ENCODE measurements at places on chromosomes 13 and 19.

- no peak for DNase-seq
Observed at GRCh38 chr13:103625194-103625593, 559.0 kb upstream of the SLC10A2 start.

- no peak for DNase-seq
Observed at GRCh38 chr19:5903056-5903623, 450 bp downstream of the NDUFA11 start.

GRCh38 chr19:40312533-40312932, 27.4 kb upstream of the AKT2 start:
- no peak for DNase-seq

DNA sequence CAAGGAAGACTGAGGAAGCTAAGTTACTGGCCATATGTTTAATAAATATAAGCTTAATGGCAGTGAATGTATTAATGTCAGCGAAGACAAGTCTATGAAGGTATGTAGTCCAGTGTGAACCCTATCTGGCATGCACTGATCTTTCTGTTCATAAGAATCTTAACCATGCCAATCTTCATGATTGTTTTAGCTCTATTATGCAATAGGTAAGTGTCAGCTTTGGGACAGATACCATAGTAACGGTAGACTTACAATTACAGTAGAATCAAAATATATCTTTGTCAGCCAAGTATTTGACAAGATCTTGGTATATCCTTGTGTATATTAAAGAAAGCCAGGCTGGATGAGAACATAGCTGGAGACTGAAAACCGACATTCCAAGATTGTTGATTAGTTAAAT, 428.5 kb downstream of the SPRY2 start:
- DNase-seq: no peak

DNA sequence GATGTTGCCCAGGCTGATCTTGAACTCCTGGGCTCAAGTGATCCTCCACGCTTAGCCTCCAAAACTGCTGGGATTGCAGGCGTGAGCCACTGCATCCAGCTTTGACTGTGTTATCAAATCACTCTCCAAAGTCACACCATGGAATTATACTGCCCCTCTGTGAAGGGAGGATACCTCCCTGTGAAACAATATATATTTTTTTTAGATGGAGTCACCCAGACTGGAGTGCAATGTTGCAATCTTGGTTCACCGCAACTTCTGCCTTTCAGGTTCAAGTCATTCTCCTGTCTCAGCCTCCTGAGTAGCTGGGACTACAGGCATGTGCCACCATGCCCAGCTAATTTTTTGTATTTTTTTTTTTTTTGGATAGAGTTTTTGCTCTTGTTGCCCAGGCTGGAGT, 7.7 kb downstream of the TYK2 start:
- DNase-seq: peak; percentile 69

DNA sequence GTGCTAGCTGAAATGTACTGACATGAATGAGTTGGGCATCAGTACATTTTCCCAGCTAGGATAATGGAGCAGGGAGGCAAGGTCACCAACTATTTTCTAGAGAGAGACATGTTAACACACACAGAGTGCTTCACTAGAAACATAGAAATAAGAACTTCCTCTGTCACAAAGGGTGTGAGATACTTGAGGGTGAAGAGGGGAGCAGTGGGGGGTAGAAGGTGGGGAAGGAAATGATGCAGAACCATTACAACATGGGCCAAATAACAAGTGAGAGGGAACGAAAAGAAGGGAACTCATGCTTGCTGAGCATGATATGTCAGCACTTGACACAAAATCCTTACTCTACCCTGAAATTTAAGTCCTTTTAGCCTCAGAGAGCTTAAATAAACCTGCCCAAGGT, 87.8 kb upstream of the RFC3 start:
- peak; percentile 51 for DNase-seq

- no peak for DNase-seq
Observed at GRCh38 chr19:16074488-16075365, 1.6 kb upstream of the TPM4 start.

DNA sequence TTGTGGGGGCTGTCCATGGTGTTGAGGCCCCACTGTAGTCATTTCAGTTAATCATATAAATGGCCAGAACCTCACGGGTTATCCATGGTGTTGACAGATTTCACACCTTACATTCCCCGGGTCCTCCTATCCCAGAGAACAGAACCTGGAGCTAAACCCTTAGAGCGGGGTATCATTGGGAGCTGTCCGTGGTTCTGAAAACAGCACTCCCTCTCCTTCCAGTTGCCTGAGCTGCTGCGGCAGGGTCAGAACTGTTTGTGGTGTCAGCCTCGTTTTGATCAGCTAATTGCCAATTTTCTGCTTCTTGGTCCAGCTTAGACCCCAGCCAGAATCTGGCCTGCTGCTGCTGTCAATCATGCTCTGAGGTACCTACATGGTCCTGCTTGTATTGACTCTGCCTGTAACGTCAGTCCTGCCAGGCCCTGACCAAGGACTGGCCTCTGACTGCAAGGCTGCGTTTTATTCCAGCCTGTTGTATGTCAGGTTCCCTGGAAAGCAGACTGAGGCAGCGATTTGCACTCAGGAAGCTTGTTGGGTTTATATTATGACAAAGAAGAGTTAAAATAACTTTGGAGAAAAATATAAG, 55.8 kb upstream of the KCTD15 start:
- DNase-seq: no peak

GRCh38 chr19:52722062-52723003, 12.5 kb downstream of the ZNF611 start:
- no peak for DNase-seq

DNA sequence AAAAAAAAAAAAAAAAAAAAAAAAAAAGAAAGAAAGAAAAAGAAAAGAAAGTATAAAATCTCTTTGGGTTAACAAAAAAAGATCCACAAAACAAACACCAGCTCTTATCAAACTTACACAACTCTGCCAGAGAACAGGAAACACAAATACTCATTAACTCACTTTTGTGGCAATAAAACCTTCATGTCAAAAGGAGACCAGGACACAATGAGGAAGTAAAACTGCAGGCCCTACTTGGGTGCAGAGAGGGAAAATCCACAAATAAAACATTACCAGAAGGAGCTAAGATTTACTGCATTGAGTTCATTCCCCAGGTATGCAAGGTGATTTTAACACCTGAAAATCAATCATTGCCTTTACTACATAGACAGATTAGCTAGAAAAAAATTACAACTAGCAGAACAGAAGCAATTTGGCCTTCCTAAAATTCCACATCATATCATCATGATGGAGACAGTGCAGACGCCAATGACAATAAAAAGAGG, 9.6 kb upstream of the CEACAM5 start:
- peak; percentile 49 for DNase-seq

- no peak for DNase-seq
Observed at GRCh38 chr13:41206467-41206866, 12.1 kb upstream of the KBTBD7 start.

- DNase-seq: no peak
Observed at GRCh38 chr13:72556945-72557344, 170.5 kb downstream of the MZT1 start.

DNA sequence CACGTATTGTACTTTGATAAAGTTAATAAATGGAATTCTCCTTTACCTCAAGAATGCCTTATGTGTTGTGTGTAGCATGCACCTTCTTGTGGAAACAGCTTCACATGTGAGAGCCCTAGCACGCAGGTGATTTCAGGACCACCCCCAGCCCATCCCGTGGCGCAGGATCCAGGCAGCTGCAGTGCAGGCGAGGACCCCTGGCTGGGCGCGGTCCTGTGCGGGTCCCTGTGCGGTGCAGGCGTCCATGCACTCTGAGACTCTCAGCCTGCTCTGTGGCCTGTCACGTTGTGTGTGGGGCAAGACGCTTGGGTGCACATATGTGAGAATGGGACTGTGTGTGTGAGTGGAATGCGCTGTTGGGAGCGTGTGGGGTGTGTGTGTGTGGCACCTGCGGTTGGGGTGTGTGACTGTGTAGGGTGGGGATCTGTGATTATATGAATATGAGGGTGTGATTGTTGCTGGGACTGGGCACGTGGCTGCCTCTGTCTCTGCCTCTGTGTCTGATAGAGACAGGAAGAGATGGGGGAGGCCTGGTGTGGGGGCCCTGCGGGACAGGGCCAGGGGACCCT, 30.8 kb downstream of the WTIP start:
- no peak for DNase-seq

DNA sequence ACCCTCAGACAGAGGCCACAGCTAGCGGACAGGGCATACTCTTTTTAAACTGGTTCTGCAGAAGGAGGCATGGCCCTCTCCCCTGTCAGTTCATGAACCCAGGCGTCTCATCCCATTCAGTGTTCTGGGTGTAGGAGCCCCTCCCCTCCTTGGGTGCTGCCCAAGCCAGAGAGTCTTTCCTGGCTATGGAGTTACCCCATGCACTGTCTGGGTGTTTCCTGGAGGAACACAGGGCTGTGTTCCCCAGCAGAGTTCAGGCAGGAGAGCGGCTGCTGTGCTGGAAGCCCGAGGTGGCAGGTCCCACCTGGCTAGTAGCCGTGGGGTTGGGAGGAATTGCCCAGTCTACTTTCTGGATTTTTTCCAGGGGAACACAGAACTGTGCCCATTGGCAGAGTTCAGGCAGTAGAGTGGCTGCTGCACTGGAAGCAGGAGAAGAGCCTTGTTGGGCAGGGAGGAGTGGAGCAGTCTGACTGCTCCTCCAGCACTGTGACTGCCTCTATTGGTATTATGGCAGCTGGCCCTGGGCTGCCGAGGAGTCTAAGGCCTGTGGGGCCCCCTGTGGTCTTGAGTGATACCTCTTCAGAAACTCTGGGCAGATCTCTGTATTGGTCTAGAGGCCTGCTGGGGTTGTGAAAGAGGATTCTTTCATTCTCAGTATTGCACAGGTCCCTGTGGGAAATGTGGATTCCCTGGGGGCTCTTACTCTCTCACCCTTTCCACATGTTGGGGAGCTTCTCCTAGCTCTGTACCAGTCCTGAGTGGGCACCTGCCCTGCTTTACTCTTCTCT, 168.3 kb downstream of the PCDH20 start:
- DNase-seq: no peak

GRCh38 chr19:15893477-15893876, 4.4 kb downstream of the CYP4F2 start:
- no peak for DNase-seq

- DNase-seq: no peak
Observed at GRCh38 chr13:93982179-93982918, 497.1 kb downstream of the DCT start.

DNA sequence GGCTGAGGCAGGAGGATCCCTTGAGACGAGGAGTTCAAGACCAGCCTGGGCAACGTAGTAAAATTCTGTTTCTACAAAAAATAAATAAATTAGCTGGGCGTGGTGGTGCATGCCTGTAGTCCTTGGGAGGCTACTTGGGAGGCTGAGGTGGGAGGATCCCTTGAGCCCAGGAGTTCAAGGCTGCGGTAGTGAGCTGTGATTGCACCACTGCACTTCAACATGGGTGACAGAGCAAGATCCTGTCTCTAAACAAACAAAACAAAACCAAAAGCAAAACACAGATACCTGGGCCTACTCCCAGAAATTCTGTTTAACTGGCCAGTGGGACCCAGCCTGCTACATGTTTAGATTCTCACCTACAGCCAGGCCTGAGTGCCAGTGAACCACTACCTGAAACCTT, 74.6 kb upstream of the MEDAG start:
- no peak for DNase-seq

DNA sequence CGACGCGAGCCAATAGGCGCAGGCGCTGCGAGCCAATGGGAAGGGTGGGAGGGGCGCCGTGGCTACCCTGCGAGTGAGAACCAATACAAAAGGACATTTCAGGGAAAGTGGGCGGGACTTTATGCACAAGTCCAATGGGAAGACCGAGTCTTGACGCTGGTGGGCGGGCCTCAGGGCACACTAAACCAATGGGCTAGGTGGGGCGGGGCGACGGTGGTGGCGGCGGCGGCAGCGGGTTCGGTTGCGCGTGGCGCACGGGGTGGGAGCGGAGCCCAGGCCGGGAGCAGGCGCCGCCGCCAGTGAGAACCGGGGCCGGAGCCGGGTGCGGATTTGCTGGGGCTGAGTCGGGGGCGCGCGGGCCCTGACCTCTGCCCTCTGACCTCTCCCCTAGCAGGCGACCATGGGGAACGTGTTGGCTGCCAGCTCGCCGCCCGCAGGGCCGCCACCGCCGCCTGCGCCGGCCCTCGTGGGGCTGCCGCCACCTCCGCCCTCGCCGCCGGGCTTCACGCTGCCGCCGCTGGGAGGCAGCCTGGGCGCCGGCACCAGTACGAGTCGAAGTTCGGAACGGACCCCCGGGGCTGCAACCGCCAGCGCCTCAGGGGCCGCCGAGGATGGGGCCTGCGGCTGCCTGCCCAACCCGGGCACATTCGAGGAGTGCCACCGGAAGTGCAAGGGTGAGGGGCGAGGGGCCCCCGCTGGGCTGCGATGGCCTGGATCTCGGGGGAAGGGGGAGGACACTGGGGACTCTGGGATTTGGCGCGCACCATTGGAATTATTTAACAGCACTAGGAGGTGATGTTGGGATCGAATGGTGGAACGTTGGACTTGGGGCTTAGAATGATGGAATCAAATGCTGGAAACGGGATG, at the start of gene TOMM40:
Gene TOMM40, plus strand, starts transcription at position 239 of the 867 bp plus-strand sequence. Its CDS starts 162 bp downstream, at position 401.
- DNase-seq: peak; percentile 96

- no peak for DNase-seq
Observed at GRCh38 chr19:50547385-50548190, 20.6 kb downstream of the LRRC4B start.

GRCh38 chr19:32566246-32566830, 14.7 kb upstream of the PDCD5 start:
- no peak for DNase-seq

GRCh38 chr19:46446021-46446420, 17.3 kb upstream of the PNMA8C start:
- DNase-seq: no peak

GRCh38 chr13:18948664-18949488, 232.7 kb downstream of the TUBA3C start:
- no peak for DNase-seq

GRCh38 chr13:109243311-109243951, 543.0 kb downstream of the IRS2 start:
- DNase-seq: no peak

- DNase-seq: no peak
Observed at GRCh38 chr19:51547397-51548212, 16.1 kb upstream of the SIGLEC6 start.

GRCh38 chr13:29465741-29466293, 129.7 kb downstream of the SLC7A1 start:
- no peak for DNase-seq

- DNase-seq: no peak
Observed at GRCh38 chr13:33745370-33746324, 72.3 kb upstream of the RFC3 start.

GRCh38 chr19:13764101-13764807, at the start of gene MRI1:
MRI1 (plus strand) TSS chr19:13764522; CDS start chr19:13764589, 67 bp downstream.
- no peak for DNase-seq

GRCh38 chr13:39311619-39312018, 273.4 kb downstream of the NHLRC3 start:
- DNase-seq: no peak

- no peak for DNase-seq
Observed at GRCh38 chr13:54347531-54347930, 1318.9 kb downstream of the OLFM4 start.

- no peak for DNase-seq
Observed at GRCh38 chr13:49620170-49620621, 8.1 kb upstream of the ARL11 start.

DNA sequence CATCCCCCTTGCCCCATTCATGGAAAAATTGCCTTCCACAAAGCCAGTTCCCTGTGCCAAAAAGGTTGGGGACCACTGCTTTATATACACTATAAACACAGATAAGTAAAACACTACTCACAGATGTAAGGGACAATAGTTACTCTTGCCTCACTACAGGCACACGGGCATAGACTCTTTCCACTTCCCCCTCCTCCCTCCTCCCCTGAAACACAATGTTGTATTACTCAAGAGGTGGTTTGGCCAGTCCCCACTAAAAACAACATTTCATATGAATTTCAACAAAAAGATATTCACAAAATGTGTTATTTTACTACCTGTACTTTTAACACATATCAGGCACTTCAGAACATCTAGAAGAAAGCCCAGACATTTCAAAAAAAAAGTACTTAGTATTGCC, 45.1 kb downstream of the EPSTI1 start:
- no peak for DNase-seq
